ENCODE measurements at places on chromosomes 1 and 21.

- no peak for DNase-seq
Measured at GRCh38 chr1:94951046-94951445, 24.1 kb upstream of the CNN3 start.

GRCh38 chr1:99808391-99809115 lies 41.6 kb upstream of the AGL start:
- DNase-seq = no peak

GRCh38 chr1:36420409-36420808 lies 22.7 kb upstream of the LSM10 start:
- DNase-seq = no peak

DNA sequence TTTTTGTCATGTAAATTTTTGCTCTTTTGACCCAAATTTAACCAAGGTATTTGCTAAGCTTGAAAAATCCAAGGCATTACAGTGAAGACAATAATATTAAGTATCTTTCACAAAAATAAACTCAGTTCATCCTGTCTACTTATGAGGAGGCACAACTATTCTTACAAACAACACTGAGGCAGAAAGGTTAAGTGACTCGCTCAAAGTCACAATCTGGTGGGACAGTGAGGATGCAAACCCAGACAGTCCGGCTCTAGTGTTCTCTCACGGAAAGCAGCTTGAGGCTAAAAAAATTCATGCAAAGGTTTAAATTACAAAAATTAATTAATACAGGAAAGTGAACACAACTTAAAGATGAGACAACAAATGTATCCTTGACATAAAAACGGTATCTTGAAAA lies 125.3 kb downstream of the SIPA1L2 start:
- no peak for DNase-seq

- no peak for DNase-seq
Measured at GRCh38 chr1:53256511-53257453, 18.5 kb upstream of the MAGOH start.

DNA sequence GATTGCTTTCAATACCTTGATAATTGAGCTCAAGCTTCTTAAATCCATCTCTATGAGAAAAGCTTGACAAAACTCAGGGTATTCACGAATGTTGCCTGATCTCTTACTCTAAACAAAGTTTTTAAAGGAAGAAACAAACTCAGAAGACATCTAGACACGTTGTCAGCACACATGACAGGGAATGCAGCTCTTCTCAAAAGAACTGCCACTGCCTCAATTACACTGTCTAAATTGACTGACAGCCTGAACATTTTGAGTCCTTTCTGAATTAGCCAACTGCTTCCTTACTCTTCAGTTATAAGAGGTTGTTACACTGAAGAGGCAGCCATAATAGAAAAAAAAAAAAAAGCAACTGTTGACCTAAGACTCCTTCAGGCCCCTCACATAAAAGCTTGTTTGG lies 1646.7 kb upstream of the B3GALT2 start:
- no peak for DNase-seq

- DNase-seq = no peak
Measured at GRCh38 chr1:234926264-234926558, 202.4 kb downstream of the TOMM20 start.

DNA sequence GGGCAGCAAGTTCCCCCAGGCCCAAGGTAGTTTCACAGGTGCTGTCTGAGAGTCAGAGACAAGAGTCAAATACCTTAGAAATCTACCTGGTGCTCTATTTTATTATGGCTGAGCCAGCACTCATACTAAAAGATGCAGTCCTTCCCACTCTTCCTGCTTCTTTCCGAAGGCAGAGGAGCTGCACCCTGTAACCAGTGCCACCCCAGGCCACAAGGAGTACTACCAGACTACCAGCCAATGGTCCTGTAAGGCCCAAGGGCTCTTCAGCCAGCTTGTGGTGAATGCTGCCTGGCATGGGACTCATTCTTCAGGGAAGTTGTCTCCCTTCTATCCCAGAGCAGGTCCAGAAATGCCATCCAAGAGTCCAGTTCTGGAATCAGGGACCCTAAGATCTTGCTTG lies 203.8 kb upstream of the DUSP10 start:
- no peak for DNase-seq

- DNase-seq = no peak
Measured at GRCh38 chr1:78831731-78832360, 174.7 kb downstream of the ADGRL4 start.

- no peak for DNase-seq
Measured at GRCh38 chr1:226309398-226310244, 657 bp upstream of the LIN9 start.

- peak; percentile 98 for DNase-seq
Measured at GRCh38 chr1:244834543-244835275, 749 bp upstream of the COX20 start.

DNA sequence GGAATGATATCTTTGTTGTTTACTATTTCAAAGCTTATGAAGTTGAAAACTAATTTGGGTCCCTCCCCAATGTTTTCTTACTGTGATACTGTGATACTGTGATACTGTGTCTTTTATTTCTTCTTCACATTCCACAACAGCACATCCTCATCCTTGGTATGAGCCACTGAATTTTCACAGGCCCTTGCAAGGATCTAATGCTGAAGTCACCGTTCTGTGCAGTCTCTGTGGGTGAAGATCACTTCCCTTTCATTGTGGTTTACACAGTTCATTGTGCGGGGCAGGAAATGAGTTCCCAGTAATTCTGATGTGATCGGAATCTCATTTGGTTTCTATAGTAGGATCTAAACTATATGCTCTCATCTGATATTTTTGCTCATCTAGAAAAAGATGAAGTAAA lies 32.1 kb upstream of the PAXBP1 start:
- DNase-seq = no peak

DNA sequence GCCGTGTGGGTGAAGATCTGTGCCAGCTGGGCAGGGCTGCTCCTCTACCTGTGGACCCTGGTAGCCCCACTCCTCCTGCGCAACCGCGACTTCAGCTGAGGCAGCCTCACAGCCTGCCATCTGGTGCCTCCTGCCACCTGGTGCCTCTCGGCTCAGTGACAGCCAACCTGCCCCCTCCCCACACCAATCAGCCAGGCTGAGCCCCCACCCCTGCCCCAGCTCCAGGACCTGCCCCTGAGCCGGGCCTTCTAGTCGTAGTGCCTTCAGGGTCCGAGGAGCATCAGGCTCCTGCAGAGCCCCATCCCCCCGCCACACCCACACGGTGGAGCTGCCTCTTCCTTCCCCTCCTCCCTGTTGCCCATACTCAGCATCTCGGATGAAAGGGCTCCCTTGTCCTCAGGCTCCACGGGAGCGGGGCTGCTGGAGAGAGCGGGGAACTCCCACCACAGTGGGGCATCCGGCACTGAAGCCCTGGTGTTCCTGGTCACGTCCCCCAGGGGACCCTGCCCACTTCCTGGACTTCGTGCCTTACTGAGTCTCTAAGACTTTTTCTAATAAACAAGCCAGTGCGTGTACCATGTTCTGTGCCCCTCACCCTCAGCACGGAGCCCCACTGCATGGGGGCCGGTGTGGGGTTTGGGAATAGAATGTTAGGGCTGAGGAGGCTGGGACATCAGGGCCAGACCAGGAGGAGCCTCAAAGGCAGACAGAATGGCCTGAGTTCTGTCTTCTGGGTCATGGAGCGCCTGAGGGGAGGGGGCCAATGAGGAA lies 21.3 kb downstream of the SERINC2 start:
- DNase-seq = peak; percentile 42

DNA sequence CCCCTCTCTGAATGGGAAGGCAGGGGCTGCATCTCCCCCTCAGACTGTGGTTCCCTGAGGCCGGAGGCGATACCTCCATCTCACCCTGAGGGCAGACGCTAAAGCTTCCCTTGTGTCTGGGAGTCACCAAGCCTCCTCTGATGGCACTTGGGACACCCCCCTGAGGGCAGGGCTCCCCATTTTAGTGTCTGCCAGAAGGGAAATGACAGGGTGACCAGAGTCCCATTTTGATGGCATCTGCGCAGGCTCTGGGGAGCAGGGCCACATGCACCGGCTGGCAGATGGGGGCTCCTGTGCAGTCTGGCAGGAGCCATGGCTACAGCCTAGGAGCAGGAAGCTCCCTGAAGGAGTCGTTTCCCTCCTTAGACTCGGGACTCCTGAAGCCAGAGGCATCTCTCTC lies 1.7 kb downstream of the S100A2 start:
- DNase-seq = no peak

DNA sequence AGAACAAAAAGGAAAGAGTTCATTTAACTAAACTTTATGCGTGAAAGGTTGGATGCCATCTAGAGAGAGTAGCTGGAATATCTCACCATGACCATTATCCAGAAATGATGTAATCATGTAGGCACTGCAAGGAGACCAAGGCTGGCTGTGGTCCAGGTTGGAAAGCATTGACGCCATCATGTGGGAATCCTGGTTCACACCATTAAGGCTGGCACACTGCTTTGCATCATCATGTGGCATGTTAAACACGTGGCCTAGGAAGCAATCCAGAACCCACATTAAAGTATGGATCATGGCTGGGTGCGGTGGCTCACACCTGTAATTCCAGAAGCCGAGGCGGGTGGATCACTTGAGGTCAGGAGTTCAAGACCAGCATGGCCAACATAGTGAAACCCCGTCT lies 4.3 kb downstream of the ADAMTS1 start:
- no peak for DNase-seq
